A549 (cell line): ENCODE measurements at places on chromosomes 3 and 15.

DNA sequence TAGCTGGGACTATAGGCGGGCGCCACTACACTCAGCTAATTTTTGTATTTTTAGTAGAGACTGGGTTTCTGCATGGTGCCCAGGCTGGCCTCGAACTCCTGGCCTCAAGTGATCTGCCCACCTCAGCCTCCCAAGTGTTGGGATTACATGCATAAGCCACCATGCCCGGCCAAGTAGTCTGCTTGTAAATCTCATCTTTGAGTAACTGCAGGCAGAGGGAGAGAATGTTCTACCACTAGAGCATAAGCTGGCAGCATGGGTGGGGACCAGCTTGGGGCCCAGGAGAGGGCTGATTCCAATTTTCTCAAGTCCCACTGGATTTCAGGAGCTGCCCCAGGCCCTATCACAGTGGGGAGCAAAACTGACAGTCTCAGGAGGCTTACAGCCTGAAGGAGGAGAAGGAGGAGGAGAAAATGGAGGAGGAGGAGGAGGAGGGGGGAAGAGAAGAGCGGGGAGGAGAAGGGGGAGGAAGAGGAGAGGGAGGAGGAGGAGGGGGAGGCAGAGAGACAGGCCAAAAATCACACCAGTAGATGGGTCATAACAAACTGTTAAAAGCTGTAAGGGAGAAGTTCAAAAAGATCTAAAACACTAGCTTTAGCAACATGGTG, 229.1 kb upstream of the IGF1R start:
- no peak for DNase-seq

DNA sequence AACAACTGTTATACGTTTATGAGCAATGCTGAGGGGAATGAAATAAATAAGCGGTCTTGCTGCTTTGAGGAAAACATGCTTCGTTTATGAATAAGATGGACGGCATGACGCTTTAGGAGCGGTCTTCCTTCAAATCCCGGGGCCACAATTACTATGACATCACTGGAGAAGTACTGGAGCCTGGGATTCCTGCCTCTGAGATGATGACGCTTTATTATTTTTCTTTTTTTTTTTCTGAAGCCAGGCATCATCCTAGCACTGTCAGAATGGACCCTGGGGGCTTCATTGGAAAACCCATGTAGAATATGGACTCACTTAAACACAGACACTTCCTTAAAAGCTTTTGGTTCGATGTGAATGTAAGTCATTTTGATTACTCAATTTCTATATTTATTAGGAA, 52.5 kb upstream of the FOXP1 start:
- DNase-seq = no peak

DNA sequence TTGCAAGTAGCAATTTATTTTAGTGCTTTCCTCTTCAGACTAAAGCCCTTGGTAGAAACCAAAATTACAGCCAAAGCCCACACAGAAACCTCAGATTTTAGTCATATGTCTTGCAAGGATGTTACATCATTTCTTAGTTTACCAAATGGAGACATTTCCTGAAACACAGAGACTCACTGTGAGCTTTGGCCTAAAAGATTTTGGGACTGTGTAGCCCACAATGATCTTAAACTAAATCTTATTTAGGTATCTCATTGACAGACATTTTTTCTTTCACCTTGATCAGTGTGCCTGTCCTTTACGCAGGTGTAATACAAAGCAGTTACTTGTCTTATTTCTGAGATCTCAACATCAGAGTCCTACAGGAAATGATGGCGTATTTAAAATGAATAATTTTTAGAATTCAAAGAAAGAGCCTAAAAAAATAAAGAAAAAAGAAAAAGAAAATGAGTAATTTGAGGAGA, 27.8 kb upstream of the AP4E1 start:
- DNase-seq = no peak

DNA sequence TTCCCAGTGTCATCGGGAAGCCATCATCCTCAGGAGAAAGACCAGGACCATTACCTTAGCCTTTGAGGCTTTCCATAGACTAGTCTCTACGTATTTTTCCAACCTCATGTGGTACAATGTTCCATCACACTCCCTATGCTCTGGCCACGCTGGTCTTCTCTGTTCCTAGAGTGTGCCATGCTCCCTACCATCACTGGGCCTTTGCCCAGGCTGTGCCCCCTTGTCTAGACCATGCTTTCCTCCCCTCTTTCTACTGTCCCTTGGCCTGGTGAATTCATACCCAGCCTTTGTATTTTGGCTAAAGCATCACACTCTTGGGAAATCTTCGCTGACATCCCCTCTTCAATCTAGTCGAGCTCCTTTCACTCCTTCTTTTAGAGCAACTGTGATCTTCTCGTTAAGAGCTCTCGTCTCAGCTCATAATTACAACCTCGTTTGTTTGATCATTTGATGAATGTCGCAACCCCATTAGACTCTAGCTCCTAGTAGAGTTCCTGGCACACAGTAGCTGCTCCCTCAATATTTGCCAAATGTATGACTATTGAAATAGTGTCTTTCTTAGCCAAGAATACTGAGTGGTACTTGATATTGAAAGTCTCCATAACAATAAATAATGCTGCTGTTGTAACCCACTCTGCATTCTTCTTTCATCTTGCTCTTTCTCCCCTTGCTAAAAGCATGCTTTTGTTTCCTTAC, 100.2 kb upstream of the FAM3D start:
- DNase-seq = no peak

DNA sequence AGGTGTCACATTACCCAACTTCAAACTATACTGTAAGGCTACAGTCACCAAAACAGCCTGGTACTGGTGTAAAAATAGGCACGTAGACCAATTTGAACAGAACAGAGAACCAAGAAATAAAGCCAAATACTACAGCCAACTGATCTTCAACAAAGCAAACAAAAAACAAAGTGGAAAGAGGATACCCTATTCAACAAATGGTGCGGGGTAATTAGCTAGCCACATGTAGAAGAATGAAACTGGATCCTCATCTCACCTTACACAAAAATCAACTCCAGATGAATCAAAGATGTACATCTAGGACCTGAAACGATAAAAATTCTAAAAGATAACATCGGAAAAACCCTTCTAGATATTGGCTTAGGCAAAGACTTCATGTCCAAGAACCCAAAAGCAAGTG, 13.1 kb downstream of the PEAK1 start:
- DNase-seq = no peak

- no peak for DNase-seq
Measured at GRCh38 chr3:41224120-41224806, 25.0 kb downstream of the CTNNB1 start.

DNA sequence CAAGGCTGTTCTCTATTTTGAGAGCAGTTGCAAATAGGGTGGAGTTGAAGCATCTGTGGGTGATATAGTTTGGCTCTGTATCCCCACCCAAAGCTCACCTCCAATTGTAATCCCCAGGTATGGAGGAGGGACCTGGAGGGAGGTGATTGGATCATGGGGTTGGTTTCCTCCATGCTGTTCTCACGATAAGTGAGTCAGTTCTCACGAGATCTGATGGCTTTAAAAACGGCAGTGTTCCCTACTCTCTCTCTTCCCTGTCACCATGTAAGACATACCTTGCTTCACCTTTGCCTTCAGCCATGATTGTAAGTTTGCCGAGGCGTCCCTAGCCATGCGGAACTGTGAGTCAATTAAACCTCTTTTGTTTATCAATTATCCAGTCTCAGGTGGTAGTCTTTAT, 21.0 kb downstream of the CHST2 start:
- DNase-seq = peak; percentile 10

DNA sequence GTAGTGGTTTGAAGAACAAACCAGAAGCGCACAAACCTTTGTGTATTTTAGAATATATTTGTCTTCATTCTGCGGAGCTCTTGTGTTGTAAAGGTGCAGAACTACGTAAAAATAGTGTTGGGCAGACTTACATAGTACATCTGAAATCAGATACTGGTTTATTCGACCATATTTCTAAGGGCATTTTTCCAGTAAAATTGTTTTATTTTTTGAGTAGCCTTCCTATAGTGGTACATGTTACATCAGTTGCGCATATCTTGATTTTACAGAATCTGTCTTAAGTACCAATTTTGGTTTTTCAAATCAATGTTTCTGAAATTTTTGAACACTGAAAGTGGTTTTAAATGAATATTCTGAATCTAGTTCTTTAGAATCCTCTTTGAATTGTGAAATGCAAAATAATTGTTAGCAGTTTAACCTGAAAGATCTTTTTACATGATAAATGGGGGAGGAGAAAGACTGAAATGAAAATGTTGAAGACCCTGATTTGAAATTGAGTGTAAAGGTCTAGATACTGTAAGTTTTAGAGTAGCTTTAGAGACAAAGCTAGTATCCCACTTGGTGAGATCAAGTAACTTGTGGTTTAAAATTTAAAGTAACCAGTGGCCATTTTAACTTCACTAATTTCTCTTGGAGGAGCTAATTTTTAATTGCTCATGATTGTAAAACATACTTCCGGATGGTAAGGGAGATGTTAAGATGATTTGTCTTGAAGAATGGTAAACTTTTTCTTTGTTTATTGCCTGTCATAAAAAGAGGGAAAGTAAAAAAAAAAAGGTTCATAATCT, 15.5 kb upstream of the CHD2 start:
- peak; percentile 48 for DNase-seq

- no peak for DNase-seq
Measured at GRCh38 chr3:195129644-195130492, 141.1 kb downstream of the XXYLT1 start.

DNA sequence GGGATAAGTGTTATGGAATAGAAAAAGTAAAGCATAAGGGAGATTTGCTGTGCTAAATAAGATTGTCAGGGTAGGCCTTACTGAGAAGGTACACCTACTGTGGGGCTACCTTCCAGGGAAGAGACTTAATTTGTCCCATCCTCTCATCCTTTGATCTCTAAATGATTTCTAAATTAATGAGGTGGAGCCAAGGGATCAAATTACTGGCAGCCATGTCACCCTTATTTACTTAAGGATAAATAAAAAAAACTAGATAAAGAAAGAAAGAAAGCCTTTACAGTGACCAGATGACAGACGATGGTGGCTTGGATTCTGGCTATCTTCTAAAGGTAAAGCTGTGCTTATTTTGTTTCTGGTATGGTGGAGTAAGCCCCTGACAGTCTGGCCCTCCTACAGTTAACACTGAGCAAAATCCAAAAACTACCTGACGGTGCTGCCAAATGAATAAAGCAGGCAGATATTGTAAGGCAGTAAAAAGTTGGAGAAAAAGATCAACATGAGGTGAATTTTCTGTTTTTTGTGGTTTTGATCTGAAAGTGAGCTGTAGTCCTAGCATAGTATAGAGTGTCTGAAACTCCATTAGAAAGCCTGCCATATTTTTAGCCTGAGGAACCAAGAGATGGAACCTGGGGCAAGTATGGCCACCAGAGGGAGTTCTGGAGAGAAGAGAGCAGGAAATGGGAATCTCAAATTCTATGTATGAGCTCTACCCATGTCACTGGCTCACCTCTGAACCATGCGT, 285.1 kb upstream of the MANF start:
- DNase-seq = peak; percentile 49

GRCh38 chr3:134180761-134181160, 69.9 kb downstream of the RYK start:
- DNase-seq = no peak

GRCh38 chr3:139759470-139759869, 81.7 kb upstream of the NMNAT3 start:
- DNase-seq = no peak

DNA sequence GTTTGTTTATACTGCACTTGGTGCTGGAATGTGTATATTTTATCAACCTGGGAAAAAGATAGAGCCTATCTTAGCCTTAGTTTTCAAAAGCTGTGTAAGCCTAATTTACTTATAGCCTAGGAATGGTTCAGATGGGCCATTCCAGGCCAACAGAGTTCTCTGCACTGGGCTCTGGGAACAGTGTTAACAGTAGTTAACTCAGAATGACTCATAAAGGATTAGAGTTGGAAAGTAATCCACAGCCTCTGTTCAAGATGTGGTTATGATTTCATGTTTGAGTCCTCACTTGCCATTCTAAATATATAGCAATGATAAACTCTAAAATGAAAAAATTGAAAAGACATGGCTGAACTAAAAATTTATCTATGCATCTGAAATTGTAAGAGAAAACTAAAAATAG, 22.6 kb upstream of the PEX5L start:
- DNase-seq = no peak

DNA sequence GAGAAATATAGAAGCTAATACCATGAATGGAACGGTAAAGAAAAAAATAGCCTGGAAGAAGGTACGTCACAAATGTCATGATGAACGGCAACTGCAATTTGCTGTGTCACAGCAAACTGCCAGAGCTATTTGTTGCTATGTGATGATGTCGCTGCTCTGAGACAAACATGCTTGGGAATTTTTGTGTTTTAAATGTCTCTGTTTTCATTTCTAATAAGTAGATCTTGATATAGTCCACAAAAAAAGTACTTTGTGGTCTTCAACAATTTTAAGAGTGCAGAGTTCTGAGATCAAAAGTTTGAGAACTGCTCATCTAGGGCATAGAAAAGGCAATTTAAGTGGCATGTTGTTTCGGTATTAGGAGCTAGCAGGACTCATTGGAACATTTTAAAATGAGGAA, 4.3 kb upstream of the NR1D2 start:
- DNase-seq = no peak

GRCh38 chr3:141454906-141455602, 31.8 kb upstream of the RASA2 start:
- DNase-seq = peak; percentile 95

DNA sequence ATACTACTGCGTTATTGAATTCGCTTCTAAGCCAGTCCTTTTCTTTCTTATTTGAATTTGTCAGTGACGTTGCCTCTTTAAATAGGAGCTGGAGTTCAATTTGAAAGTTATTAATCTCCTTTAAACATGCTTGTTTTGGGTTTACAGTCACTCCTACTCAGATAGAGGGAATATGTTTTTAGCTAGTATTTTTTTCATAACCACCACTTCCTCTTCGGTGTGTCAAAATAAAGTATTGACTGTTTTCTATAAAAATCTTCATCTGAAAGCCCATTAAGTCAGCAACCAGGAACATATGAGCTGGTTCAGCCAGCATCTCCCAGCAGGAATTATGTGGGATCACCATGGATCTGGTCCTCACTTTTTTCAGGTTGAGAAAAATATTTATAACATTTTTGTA, 772.9 kb downstream of the DIPK2A start:
- no peak for DNase-seq

DNA sequence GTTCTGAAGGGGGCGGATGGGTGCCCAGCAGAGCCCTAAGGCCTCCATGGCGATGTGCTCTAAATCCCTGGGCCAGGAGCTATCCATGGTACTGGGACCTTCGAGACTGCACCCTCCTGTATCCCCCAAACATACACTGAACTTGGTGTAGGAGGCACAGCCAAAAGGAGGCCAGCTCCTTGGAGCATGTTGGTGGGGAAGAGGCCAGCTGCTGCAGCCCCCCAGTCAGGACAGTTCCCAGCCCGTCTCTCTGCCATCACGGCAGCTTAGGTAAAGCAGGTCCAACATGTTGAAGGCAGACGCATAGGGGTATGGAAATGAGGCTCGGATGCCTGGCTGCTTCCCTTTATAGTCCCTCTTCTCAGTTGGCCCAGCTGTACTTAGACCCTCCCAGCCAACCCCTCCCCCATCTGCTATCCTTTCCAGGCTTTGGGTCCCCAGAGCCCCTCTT, 1.8 kb downstream of the CAMKV start:
- no peak for DNase-seq

DNA sequence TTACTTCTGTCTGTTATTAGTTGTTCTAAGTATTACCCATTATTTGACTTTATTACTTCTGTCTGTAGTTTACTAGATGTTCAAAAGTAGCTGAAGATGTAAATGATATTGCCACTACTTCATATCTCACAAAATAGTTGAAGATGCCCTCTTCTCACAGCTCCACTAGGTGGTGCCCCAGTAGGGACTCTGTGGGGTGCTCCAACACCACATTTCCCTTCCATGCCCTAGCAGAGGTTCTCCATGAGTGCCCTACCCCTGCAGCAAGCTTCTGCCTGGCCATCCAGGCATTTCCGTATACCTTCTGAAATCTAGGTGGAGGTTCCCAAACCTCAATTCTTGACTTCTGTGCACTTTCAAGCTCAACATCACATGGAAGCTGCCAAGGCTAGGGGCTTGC, 80.8 kb downstream of the KCNH8 start:
- no peak for DNase-seq
